ENCODE measurements at places on chromosomes 5 and 9.

DNA sequence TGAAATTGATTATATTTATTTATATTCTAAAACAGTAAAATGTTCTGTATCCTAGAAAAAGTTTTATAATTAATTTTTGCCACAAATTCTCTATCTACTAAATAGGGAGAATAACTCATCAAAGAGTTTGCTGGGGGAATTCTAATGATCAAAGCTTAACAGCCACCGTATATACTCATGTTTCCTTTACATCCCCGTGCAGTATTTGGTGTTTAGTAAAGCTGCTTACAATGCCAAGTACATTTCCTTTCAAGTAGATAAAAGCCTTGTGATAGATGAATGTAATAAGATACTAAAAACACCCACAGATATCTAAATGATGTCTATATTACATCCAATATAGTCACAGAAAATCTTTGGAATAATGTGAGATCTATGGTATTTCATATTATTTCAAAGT lies 312.2 kb downstream of the HCN1 start:
- DNase-seq = no peak

DNA sequence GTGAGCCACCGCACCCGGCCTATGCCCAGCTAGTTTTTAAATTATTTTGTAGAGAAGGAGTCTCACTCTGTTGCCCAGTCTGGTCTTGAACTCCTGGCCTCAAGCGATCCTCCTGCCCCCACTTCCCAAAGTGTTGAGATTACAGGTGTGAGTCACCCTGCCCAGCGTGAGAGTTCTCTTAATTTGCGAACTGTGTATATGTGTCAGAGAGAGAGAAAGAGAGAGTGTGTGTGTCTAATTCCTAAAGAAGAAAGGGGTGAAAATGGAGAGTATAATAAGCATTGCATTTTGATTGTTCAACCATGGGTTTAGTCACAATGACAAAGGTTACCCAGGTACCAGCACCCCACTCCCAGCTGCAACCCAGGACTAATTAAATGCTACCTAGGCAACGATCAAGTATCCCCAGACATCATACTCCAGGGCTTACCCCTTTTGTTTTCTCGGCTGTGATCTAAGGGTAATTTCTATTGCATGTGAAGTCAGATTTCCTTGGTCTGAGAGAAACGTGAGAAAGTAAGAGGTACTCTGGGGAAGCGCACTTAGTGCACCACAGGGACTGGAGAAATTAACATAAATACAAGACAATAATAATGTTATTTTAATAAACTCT lies 16.6 kb downstream of the MAP1B start:
- no peak for DNase-seq

DNA sequence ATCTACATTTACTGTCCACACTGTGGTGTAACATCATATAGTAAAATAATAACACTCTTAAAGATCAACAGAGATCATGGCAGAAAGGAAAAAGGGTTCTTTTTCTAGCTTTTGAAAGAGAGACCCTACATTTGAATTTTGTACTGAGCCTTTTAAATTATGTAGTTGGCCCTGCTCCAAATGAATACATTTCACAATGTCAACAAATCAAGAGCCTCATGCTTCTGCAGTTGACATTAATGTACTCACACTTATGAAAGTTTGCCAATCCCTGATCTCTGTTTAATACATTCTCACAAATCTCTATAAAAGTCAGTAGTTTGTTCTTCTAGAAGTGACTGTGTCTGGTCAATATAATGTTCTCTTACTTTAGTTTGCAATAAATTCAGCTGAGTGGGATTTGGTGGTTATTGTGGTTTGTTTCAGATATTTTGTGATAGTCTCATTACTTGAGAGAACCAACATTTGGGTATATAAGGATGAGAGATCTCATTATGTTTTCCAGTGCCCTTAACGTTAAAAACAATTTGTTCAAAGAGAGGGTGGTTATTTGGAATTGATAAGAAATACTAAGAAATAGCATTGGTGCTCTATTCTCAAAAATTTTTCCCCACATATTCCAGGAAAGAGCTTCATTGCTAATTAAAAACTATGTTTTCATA lies 277.8 kb upstream of the FTMT start:
- no peak for DNase-seq

DNA sequence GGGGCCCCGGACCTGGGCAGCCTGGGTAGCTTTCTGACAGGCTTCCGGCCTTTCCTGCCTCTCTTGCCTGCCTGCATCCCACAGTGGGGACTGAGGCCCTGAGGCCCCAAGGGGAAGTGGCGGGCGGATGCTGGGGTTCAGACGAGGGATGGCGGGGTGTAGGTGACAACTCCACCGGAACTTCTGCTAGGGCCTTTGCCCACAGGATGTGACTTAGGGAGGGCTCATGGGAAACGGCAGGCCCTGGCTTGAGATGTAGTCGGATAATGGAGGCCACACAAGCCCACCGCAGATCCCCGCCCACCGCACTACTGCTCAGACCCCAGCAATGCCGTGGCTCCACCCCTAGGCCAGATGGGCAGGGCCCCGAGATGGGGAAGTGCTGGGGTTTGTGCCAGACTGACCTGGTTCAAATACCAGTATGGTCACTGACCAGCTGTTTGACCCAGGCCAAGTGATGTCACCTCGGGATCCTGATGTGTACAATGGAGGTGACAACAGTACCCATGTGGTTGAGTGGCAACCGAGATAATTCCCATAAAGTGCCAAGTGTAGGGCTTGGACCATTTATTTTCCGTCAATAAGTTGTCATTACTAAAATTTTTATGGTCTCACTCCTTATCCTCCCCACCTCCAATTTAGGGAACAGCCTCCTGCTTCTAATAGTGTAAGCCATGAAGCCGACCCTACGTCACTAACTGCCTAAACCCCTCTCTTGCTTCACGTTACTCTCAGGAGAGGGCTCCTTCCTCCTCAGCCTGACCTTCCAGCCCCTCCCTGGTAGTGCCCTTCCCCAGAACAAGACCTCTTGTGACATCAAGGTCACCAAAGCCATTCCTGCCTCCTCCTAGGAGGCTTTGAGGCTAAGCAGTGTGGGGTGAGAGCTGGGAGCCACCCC lies 2.5 kb upstream of the CDK9 start:
- no peak for DNase-seq
